ENCODE measurements at places on chromosomes 5 and 9.

DNA sequence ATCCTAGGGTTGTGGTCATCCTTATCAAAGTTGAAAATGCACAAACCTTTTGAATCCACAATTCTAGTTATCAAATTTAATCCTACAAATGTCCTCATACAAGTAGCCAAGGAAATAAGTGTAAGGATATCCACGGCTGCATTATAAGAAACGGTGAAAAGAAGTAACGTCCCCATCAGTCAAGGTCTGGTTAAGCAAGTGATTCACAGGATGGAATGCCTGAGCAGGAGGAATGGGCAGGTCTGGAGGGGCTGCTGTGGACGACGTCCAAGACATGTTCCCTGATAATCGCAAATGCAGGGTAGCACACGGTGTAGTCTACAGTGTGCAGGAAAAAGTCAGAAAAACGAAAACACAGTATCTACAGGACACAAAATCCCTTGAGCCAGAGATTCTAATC is 118.6 kb downstream of the ADAMTS2 start:
- DNase-seq, result no peak

DNA sequence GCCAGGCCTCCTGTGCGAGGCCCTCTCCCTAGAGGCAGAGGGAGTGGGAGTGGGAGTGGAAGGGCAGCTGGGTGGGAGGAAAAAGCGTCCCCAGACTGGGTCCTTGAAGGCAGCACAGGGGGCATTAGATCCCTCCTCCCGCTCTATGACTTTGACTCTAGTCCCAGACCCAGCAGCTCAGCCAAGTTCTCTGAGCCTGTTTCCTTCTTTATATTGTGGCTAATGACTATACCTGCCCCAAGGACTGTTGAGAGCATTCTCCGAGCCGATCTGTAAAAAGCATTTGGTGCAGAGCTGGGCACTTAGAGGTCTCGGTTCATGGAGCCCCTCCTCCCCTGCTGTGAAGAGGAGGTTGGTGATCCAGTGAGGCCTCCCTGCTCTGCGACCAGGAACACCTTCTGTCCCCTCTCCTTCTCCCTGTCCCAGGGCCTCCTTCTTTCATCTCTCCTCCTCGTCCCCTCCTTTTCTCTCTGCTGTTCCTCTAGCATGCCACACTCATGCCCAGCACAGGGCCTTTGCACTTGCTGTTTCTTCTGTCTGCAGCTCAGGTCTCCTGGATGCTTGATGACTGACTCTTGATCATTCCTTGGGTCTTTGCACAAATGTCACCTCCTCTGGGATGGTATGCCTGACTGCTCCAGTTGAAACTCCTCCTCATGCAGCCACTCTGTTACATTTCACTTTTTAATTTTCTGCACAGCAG is 23.4 kb upstream of the PSD2 start:
- no peak for DNase-seq

GRCh38 chr5:100576217-100576751 is 41.1 kb downstream of the FAM174A start:
- no peak for DNase-seq

GRCh38 chr5:38036765-38037164 is 196.9 kb upstream of the GDNF start:
- no peak for DNase-seq

DNA sequence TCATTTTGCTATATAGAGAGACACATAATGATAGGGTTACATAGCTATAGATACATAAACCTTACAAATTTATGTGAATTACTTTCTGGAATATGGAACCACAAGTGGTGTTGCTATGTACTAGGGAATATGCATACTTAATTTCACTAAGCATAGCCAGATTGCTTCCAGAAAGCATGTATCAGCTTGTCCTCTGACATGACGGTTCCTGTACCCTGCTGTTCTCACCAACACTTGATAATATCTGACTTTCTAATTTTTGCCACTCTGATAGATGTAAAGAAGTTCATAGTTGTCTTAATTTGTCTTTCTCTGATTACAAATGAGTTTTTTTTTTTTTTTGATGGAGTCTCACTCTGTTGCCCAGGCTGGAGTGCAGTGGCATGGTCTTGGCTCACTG is 18.0 kb upstream of the CKS2 start:
- DNase-seq, result no peak

GRCh38 chr9:28206280-28206679 is 633.0 kb upstream of the C9orf72 start:
- DNase-seq, result no peak
